ENCODE measurements at places on chromosomes 5 and 9.

DNA sequence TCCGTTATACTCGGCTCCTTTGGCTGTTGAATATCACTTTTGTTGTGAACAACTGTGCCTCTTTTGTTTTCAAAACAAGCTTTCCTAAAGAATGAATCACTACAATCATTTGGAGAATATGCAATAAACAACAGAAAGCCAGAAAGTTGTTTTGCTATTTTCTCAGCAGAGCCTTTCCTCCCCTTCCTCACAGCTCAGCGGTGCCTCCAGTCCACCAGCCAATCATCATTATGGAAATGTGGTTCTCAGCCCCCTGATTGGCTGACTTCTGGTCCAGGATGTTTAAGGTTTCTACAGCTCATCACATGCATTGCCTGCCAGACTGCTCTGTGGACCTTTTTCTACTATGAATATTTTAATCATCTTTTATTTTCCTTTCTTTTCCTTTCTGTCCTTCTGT, 9.1 kb upstream of the ZNF608 start:
- DNase-seq = no peak

GRCh38 chr9:133204335-133204992, 4.6 kb downstream of the OBP2B start:
- DNase-seq = no peak

DNA sequence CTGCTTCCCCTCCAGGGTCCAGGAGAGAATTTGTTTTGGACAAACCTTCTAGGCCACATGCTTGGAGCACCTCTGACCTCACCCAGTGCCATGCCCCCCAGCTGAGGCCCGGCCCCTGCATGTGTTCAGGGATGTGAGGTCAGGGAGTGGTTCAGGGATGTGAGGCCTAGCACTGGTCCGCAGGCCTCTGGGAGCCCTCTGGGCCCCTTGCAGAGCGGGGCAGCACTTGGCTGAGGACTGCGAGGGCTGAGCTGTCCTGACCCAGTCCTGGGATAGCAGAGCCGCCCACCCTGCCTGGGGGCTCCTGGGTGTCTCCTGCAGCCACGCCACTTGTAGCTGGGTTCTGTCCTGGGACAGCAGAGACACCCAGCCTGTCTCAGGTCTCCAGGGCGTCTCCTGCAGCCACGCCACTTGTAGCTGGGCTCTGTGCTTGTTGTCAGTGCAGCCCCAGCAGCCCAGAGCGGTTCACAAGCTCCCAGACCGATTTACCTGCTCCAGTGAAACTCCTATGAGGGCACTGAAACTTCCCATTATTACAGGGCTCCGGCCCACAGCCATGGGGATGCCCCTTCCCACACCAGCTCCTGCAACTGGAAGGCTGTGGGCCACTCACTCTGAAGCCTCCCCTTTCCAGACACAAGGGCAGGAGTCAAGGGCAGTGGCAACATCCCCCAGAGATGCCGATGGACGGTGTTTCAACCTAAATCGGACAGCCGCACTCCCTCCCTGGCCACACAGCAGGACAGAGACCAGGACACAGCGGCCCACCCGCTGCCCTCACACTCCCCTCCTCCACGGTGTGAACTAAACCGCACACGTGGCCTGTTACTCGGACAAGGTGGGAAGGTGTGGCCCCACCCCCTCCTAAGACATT, 5.4 kb upstream of the CEP72 start:
- no peak for DNase-seq

DNA sequence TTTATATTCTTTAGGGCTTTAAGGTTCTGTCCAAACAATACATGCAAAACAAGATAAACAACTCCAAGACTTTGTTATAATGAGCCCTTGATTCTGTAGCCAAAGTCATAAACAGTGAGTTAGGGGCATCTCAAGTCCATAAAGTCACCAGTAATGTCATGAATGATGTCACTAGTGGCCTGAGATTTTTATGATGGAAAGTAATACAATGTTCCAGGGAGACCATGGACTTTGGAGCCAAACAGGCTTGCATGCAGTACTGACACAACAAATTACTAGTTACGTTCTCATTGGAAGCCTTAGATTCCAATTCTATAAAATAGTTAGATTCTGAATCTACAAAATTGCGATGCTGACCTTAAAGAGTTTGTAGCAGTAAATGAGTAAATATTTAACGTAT, 280.0 kb downstream of the HINT1 start:
- no peak for DNase-seq

GRCh38 chr5:74372051-74372450, 268.5 kb downstream of the ENC1 start:
- no peak for DNase-seq

GRCh38 chr5:157596487-157596886, 20.9 kb upstream of the ADAM19 start:
- no peak for DNase-seq

DNA sequence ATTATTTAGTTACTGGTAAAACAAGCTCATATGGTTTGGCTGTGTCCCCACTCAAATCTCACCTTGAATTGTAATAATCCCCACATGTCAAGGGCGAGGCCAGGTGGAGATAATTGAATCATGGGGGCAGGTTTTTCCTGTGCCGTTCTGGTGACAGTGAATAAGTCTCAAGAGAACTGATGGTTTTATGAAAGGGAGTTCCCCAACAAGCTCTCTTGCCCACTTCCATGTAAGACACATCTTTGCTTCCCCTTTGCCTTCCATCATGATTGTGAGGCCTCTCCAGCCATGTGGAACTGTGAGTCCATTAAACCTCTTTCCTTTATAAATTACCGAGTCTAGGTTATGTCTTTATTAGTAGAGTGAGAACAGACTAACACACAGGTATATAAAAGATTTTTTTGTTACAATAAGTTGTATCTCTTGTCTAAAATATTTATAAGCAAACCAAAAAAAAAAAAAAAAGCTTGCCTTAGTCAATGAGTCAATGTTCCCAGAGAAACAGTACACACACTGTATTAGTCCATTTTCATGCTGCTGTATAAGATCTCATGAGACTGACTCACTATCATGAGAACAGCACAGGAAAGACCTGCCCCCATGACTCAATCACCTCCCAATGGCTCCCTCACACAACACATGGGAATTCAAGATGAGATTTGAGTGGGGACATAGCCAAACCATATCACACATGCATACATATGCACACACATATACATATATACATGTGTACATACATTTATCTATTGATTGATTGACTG, 138.3 kb downstream of the BASP1 start:
- no peak for DNase-seq

- no peak for DNase-seq
These were observed 179.3 kb downstream of the CTNND2 start for GRCh38 chr5:11724940-11725339.

DNA sequence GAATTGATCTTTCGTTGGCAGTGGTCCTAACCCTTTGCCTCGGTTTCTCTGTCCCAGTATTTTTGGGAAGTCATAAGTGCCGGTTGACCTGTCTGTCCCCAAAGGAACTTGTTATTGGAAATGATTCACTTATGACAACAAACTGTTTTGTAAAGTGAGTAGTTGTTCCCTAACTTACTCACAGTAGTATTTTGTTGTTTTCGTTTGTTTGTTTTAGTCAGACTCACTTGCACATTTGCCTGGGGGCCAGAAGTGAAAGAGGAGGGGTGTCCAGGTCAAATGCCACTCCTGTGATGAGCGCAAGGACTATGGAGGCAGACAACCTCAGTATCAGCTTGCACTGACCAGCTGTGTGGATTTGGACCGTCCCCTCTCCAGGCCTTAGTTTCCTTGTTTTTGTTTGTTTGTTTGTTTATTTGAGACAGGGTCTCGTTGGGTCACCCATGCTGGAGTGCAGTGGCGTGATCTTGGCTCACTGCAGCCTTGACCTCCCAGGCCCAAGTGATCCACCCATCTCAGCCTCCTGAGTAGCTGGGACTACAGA, 47.3 kb downstream of the ANKRD55 start:
- no peak for DNase-seq

- DNase-seq = no peak
These were observed 95.7 kb downstream of the LHFPL2 start for GRCh38 chr5:78552729-78553342.

DNA sequence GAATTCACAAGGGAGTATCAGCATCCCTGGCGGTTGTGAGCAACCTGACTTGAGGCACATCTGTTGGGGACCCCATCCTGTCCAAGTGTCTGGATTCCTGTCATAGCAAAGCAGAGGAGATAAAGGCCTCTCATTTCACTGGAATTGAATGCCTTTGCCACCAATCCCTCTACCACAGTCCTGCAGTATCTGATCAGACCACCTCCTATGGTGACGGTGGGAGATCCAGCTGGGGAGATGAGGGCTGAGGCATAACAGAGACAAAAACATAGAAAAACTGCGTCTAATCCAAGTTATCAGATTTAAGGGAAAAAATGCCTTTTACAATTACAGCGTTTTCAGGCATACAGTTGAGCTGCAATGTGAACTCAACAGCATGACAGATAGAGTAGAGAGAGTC, 160.7 kb upstream of the TRPC7 start:
- no peak for DNase-seq

DNA sequence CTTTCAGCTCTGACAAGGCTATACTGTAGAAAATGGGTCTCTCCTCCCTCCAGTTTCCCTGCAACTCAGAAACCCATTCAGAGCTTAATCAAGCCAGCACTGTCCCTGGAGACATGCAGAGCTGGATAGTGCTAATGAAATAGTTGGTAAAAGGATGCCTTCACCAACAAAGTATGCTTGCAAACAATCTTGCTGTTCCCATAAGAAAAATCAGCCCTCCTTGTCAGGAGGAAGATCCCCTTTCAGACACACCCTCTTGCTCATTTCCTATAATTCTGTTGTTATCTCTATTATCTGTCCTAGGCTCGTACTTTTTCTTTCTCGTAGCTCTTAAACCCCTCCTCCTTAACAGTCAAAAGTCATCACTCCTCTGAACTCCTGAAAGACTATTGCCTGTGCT, 9.9 kb upstream of the OSMR start:
- DNase-seq = no peak

DNA sequence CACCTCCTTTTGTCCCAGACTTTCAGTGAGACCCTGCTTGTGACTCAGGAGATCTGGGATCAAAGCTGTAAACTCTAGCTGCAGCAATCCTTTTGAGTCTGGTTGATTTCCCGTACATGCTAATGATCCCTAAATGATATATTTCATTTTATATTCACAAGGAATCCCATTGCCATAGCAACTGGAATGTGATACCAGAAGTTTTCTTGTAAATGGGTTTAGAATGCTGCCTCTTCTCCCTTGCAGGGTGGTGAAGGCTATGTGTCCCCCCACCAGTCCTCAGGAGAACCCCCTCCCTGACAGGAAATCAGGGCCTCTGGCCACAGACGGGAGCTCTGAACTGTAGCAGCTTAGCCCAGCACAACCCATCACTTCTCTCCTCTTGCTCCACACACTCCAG, 215.0 kb downstream of the FSTL4 start:
- no peak for DNase-seq

- no peak for DNase-seq
These were observed 274.4 kb downstream of the CSNK1G3 start for GRCh38 chr5:123786411-123786810.

- DNase-seq = no peak
These were observed 20.5 kb downstream of the RAPGEF1 start for GRCh38 chr9:131719262-131719908.

- no peak for DNase-seq
These were observed 152.5 kb upstream of the GHR start for GRCh38 chr5:42270771-42271170.

- DNase-seq = no peak
These were observed 238.2 kb downstream of the TLE4 start for GRCh38 chr9:79809931-79810330.

GRCh38 chr9:33817327-33818166, 587 bp downstream of the UBE2R2 start:
- peak; percentile 20 for DNase-seq

DNA sequence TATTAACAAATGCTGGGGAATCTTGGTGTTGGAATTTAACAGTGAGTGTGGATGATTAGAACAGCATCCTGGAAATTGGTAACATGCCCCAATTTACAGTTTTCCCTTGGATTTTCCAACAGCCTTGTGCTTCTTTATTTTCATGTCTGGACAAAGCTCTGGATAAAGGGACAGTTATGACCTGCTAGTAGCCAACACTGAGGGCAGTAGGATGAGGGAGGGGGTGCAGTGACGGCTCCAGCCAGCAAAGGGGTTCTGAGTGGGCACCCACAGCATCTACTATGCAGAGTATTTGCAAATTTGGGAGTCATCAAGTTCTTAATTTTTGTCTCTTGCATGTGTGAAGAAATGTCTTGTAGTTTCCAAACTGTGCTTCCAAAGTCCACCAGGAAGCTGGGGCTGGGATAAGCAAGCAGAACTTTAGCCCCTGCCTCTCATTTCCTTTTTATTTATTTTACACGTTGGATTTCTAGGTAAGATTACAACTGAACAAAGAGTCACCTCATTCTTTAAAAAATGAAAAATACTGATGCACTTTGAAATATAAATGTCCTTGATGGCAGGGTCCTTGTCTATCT, 63.0 kb upstream of the SELENOP start:
- DNase-seq = no peak

DNA sequence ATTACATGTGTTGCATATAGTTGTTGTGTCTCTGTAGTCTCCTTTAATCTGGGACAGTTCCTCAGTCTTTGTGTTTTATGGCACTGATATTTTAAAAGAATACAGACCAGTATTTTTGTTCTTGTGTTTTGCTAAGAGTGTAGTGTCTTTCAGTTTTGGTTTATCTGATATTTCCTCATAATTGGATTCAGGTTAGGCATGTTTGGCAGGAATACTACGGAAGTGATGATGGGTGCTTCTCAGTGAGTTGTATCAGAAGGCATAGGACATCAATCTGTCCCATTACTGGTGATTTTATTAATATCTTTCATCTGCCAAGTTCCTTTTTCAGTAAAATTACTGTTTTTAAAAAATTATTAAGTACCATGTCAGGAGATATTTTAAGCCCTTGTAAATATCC, 212.9 kb downstream of the ARHGEF28 start:
- DNase-seq = no peak

GRCh38 chr9:35714579-35715252, 17.3 kb downstream of the TLN1 start:
- no peak for DNase-seq

DNA sequence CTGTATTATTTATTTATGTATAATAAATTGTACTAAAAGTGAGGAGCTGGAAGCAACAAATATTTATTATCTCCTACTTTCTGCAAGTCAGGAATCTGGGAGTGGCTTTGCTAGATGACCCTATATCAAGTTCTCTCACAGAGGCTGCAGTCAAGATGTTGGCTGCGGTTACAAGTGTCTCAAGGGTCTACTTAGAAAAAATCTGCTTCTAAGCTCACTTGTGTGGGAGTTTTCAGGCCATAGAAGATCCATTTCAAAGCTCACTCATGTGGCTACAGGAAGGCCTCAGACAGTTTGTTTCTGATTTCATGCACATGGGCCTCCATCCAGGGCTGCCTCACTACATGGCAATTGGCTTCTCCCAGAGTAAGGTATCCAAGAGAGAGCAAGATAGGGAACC, 551.1 kb downstream of the CAAP1 start:
- DNase-seq = no peak

GRCh38 chr5:10645146-10645545, 81.3 kb downstream of the ANKRD33B start:
- no peak for DNase-seq

GRCh38 chr9:21677834-21678233, 124.6 kb upstream of the MTAP start:
- DNase-seq = no peak

GRCh38 chr9:110599468-110599867, 19.9 kb upstream of the SVEP1 start:
- DNase-seq = no peak

- no peak for DNase-seq
These were observed 141.4 kb downstream of the TMEM38B start for GRCh38 chr9:105835721-105836120.
